ENCODE measurements at places on chromosomes 13 and 19.

DNA sequence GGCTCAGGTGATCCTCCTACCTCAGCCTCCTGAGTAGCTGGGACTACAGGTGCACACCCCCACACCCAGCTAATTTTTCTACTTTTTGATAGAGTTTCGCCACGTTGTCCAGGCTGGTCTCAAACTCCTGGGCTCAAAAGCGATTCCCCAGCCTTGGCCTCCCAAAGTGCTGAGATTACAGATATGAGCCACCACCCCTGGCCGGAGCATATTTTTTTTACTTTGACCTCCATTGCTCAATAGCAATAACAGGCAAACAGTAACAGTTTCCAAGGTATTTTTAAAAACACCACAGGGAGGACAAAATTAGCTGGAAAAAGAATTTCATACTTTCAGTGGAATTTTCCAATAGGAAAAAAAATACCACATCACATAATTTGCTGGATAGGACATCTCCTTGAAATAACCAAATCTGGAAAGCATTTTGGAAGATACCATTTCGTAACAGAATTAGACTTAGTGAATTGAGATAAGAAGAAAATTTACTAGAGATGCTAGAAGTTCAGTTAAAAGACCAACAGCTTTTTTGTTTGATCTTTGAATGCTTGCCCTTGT is 5.2 kb downstream of the DUXA start:
- DNase-seq, result no peak

GRCh38 chr13:43431841-43432240 is 354.9 kb downstream of the ENOX1 start:
- no peak for DNase-seq

- peak; percentile 19 for DNase-seq
Measured at GRCh38 chr19:16073988-16074387, 2.3 kb upstream of the TPM4 start.

DNA sequence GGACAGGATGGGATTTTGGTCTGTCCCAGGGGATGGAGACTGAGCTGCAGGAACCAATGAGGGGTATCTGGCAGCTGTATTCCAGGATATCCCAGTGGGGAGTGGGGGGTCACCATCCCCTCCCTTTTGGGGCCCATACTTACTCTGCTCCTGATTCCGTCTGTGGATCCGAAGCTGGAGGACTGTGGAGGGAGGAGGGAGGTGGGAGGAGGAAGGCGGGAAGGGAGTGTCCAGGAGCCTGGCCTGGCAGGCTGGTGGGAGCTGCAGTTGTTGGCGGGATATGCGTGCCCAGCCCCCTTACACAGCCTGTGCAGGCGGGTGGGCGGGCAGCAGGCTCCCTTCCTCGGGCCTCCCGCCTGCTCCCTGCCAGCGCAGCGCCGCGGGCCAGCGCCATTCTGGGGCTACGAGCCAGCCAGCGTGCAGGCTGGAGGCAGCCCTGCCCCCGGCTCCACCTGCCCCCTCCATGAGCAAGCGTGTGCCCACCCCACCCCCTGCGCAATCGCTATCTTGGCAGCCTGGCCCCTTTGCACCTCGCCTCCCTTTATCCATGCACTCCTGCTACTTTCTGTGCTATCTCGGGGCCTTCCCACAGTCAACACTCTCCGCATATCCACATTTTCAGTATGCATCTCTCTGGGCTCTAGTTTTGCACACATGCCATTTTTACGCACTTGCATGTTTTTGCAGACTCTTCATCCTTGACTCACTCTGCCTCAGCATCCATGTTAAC is 2.8 kb downstream of the MAMSTR start:
- DNase-seq, result no peak

DNA sequence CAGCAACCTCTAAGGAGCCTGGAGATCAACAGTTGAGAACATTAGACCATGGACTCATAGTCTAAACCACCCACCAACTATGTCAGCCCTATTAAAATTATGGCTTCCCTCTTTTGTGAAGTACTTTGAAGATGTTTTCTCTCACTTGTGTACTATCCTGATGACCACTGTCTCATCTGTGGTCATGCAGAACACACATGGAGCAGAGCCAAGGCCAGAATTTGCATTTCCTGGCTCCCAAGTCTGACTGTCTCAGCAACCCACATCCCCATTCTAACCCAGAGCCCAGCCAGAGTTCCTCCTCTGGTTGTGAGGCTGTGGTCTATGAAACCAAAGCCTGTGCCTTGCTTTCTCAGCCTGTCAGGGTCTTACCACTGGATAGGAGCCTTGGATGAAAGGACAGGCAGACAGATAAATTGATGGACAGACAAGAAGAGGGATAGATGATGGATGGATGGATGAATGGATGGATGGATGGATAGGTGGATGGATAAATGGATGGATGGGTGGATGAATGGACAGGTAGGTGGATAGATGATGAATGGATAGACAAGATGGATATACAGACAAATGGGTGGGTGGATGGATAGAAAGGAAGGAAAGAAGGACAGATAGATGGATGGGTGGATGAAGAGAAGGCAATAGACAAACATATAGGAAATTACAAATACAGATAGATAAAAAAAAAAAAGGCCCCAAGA is 35.4 kb downstream of the ZNF557 start:
- no peak for DNase-seq

DNA sequence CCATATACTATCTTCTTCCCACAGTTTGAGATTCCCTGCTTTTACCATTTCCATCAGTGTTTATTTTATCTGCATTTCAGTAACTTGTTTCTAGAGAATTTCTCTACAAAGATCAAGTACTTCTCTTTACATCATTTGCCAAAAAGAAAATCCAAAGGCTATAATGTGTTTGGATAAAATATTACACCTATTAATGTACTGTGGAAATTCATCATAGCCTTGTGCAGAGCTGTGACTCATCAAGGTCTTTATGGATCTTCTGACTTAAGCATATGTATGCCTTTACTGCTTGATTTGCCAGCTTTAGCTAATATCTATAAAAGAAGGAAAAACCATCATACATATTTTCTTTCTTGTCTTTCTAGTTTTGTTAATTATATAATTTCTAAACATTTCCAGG is 9.6 kb upstream of the HTR2A start:
- DNase-seq, result no peak

GRCh38 chr13:28349371-28349770 is 145.6 kb downstream of the FLT1 start:
- DNase-seq, result no peak

DNA sequence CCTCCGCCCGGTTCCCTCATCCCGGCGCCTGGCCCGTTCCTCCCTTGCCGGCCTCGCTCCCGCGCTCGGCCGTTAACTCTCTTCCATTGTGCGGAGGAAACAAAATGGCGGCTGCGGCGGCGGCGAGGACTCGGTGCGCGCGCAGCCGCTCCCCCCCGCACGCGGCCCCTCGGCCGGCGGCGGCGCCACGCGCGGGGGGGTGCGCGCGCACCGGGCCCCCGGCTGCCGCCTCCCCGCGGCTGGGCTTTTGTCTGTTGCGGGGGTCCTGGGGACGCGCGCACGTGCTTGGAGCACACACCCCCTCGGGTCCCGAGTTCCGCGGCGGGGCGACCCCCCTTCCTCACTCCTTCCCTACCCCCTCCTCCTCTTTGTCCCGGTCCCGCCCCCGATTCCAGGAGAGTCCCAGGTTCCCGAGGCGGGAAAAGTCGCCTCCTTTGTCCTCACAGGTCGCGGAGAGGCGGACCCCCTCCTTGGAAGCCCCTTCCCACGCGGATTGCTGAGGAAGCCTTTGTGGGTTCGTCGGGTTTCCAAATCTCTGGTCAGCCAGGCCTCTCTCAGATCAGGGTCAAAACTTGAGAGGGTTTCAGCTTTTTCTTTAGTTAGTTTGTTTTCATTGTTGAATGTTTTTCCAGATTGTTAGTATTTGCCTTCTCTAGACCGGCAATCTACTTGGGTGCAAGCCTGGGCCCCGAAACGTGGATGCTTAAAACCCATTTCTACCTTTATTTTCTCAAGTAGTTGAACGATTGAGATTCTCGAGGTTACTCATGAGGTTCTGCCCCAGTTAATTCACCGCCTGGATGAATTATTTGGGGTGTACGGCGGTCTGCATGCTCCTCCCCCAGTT is 687 bp downstream of the ILF3 start:
- peak; percentile 51 for DNase-seq

DNA sequence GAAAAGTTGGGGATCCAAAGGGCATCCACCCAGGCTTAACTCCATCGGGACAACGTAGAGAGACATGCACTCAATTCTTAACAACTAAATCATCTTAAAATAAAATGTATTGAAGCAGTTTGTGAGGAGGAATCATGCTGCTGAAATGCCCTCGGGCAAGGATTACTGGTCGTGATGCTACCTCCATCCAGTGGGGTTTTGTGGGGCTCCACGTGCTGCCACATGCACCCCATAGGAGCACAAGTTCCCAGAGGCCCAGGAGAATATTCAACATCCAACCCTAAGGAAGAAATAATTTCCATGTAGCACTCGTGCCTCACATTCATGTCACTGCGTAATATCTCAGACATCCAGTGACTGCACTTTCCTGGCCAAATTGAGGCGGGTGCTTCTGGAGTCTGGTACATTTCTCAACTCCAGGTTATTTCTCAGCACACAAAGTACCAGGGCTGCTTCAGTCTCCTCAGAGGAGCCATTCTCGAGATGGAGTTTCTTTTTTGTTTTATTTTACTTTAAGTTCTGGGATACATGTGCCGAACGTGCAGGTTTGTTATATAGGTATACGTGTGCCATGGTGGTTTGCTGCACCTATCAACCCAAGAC is 429.8 kb downstream of the FOXO1 start:
- DNase-seq, result no peak

DNA sequence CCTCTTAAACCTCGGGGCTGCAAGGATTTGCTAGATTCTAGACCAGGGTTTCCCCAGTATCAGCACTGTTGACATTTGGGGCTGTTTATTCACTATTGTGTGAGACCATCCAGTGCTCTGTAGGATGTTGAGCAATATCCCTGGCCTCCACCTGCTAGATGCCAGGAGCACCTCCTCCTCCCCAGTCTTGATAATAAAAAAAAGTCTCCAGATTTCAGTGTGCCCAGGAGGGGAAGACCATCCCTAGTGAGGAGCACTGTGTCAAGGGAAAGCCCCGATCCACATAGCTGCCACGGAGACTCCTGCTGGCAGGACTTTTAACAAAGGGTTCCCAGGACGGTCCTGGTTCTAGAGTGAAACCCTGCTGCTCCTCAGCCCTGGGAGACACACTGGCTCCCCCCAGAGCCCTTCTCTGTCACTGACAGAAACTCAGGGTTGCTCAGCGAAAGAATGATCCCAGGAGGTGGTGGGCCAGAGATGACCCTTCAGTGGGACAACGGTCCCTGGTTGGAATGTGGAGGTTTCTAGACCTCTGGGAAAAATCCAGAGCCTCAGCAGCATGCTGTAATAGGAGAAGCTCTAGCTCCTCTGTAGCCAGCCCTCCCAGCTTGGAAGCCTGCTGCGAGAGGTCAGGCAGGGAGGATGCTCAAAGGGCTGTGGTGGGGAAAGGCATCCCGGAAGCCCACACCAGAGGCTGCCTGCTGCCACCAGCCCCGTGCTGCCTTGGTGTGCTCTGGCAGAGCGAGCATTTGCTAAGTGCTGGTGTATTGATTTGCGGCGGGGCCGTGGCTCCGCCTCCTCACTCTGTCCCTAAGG is 20.3 kb downstream of the LYL1 start:
- no peak for DNase-seq

GRCh38 chr19:16021796-16022195 is 54.5 kb upstream of the TPM4 start:
- DNase-seq, result no peak

GRCh38 chr19:32809254-32809653 is 60.3 kb downstream of the SLC7A9 start:
- DNase-seq, result no peak

- DNase-seq, result no peak
Measured at GRCh38 chr19:30671622-30672051, 299.5 kb downstream of the ZNF536 start.

GRCh38 chr13:112748947-112749735 is 59.3 kb downstream of the ATP11A start:
- no peak for DNase-seq

- DNase-seq, result peak; percentile 61
Measured at GRCh38 chr19:14505488-14506239, 9.7 kb upstream of the GIPC1 start.

DNA sequence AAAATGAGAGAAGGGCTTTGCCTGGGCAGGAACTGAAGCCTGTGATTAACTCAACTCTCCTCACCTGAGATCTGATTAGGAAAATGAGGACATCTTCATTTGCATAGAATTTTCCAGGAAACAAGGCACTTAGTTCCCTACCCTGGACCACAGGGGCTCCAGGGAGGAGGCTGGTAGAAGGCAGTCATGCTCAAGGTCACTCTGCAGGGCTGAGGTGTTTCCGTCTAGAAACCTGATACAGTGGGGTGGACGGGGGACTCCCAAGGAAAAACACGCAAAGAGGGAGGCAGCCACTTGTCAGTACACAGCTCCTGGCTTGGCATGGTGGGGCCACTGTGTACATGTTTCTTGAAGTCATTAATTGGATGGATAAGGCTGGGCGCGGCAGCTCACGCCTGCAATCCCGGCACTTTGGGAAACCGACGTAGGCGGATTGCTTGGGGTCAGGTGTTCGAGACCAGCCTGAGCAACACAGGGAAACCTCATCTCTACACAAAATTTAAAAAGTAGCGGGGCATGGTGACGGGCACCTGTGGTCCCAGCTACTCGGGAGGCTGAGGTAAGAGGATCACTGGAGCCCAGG is 6.0 kb downstream of the KLK14 start:
- no peak for DNase-seq

- no peak for DNase-seq
Measured at GRCh38 chr19:13315495-13315894, 165.3 kb downstream of the IER2 start.

GRCh38 chr13:21033212-21033840 is 28.1 kb downstream of the LATS2 start:
- DNase-seq, result no peak

GRCh38 chr19:48966541-48967345 is 1.6 kb downstream of the FTL start:
- DNase-seq, result no peak

DNA sequence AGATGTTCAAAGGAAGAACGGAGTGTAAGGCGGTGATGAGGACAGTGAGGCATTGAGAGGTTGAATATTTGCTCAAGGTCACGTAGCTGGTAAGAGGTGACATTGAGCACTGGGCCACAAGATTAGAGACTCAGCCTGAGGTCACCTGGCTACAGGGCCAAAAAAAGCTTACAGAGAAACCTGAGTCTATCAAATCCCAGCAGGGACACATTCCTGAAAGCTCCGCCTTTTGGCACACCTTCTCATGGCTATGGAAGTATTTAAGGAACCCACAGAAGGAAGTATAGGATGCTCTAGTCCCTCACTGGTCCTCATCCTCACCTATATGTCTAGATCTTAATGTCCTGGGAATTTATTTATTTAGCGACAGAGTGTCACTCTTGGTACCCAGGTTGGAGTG is 17.4 kb downstream of the ZNF586 start:
- DNase-seq, result no peak

- no peak for DNase-seq
Measured at GRCh38 chr13:51925865-51926527, 64.2 kb downstream of the CCDC70 start.

- no peak for DNase-seq
Measured at GRCh38 chr13:24606486-24607170, 73.6 kb upstream of the ATP12A start.

- peak; percentile 68 for DNase-seq
Measured at GRCh38 chr19:40284501-40285352, at the start of gene AKT2. Gene AKT2 (minus strand): TSS chr19:40285345. CDS start chr19:40265267, 20,078 bp downstream.

GRCh38 chr19:3801412-3802096 is 15.4 kb upstream of the MATK start:
- DNase-seq, result peak; percentile 37

All from effector CD4-positive, alpha-beta T cell (primary cell).